ENCODE measurements at places on chromosomes 2 and 18.

DNA sequence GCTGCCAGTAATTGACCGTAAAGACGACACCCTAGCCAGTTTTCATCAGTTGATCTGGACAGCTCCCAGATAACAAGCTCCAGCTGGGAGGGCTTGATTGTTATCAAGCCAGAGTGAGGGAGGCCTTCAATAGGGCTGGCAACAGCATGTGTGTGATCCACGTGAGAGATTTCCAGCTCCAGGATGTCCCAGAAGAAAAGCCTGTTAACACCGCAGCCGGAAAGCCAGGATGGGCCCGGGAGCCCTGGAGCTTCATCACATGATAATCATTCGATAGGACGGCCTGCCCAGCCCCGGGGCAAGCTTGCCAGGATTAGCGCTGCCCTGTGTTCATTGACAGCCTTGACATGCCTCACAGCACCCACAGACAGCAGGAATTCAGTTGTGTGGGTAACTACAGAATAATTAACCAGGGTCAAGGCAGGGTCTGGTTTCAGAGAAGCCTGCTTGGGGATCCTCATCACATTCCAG, 182.5 kb downstream of the C1D start:
- no peak for DNase-seq

DNA sequence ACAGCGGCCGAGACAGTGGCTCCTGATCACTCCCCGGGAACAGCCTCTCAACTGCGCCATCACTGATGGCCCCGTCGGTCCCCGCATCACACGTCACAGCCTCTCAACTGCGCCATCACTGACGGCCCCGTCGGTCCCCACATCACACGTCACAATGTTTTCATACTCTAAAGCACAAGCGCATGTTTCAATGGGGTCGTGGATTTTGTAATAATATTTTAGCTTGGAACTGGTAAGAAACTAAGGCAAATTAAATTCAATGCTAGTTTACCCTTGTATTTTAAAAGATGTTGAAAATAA, 44.2 kb upstream of the CTDP1 start:
- DNase-seq = no peak

- no peak for DNase-seq
Observed at GRCh38 chr2:200095436-200095835, 140.1 kb downstream of the MAIP1 start.

- no peak for DNase-seq
Observed at GRCh38 chr2:146579147-146579930, 1265.5 kb upstream of the ACVR2A start.

- DNase-seq = no peak
Observed at GRCh38 chr2:48749291-48750127, 6.0 kb downstream of the LHCGR start.

- no peak for DNase-seq
Observed at GRCh38 chr2:85584354-85584856, at the start of gene VAMP5. TSS of gene VAMP5 (plus strand) at chr2:85584431. CDS start at chr2:85584491, 60 bp downstream.

DNA sequence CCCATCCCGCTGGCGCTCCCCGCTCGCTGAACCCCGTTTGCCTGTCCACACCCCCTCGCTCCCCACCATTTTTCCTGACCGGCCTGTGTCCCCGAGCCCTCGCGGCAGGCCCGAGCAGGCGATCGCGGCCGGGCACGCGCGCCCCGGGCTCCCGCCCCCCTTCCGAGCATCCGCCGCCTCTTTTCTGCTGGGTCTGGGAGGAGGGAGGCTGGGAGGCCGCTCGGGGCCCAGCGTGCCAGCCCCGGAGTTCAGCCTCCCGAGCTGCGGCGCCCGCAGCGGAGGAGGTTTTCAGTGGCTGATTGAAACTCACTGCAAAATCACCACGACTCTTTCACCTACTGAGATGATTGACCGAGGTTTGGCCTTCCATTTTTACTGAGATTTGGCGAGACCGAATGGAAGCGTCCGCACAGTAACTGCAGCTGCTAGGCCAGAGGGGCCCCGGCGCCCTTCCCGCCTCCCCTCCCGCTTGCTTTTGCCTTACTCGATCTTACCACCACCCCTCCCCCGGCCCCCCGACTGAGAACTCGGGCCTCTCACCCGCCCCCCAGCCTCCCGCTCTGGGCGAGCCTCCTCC, 4.8 kb downstream of the SOX11 start:
- DNase-seq = no peak

GRCh38 chr18:37537868-37538525, 27.6 kb downstream of the CELF4 start:
- no peak for DNase-seq

- DNase-seq = no peak
Observed at GRCh38 chr2:172783165-172783898, 47.7 kb downstream of the RAPGEF4 start.

DNA sequence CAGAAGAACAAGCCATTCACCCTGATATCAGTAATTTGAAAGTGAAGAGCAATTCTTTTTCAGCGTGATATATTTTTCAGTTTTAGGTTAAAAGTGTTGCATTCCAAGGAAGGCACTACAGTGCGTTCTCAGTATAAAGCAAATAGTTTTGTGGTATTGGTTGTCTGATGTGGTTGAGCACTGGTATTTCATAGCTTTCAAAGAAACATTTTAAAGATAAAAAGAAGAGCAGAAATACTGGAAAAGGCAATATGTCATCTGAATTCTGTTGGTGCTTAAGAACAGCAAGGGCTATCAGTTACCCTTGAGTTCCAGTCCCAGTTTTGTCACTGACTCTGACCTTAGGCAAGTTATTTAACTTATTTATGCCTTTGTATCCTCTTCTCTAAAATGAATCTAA, 191.6 kb downstream of the BABAM2 start:
- DNase-seq = no peak

- DNase-seq = no peak
Observed at GRCh38 chr18:446941-447560, 53.5 kb downstream of the COLEC12 start.

DNA sequence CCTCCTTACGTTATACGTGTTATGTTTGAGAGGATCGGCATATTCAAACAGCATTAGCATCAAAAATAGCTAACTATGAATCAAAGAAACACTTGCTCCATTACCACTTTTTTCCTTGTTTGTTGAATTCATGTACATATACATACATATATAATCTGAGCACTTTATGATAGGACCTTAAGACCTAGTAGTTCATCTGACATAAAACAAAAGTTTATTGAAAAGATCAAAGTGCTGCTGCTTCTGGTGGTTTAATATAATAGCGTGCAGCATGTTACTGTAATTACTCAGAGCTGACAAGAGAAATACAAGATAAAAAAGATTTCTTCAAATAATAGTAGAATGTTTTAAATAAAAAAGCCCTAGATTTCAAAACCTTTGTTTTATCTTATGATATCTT, 1850.9 kb upstream of the LRRTM1 start:
- DNase-seq = no peak

DNA sequence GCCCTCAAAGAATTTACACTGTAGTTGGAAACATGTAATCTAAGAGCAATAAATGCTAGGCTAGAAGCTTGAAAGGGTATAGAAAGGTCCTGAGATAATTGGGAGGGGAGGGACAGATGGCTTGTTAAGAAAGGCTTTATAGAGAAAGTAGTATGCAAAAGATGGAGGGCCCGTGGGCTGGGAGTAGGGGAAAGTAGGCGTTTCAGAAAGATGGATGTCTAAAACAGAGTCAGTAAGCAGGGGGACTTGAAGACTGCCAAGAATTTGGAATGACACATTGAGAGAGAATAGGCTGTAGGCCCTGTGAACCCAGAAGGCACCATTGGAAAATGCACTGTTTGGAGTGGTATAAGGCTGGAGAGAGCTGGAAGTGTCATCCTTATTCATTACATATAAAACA, 822 bp downstream of the PSMG2 start:
- no peak for DNase-seq

DNA sequence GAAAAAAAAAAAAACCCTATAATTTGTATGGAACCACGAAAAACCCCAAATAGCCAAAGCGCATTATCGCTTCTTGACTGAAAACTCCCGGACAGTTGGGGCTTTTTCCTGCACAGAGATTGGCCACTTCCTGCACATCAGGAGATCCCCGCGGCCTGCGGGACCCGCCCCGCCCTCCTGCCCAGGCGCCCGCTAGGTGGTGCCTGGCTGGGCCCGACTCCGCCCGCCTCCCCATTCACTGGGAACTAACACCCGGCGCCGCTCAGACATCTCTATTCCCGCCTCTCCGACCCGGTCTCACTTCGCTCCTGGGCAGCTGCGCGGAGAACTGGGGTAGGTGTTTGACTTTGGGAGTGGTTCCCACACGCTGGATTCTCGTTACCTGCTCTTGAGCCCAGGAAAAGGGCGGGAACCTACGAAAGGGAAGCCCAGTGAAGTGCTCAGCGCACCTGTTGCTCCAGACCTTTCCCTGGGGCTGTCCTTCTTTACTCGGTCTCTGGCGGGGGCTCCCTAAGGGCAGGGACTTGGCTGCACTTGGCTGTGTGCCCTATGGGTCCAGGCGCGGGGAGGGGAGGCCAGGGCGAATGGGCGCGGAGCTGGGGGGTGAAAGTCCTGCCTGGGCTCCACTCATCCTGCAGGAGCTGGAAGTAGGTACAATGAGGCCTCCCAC, at the start of gene HMSD:
Gene HMSD (plus strand): TSS at position 234 of the 670 bp plus-strand sequence. CDS start 4,155 bp downstream, outside the sequence.
- no peak for DNase-seq

DNA sequence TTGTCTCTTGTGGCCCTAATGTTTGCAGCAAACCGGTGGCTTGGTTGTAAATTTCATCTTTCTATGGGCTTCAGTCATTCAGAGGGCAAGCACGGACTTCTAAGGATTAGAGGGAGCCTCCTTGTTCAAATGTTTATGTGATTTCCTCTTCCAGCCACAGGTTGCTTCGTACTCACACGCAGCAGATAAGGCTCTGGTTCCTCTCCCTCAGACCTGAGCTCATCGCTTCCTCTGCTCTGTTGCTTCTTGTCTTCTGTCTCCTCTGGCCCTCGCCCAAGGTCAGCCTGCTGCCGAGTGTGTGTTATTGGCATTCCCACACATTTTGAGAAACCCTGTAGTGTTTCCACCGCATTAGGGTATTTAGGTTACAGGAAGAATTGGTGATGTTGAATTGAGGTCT, 44.0 kb downstream of the MYL12B start:
- no peak for DNase-seq

DNA sequence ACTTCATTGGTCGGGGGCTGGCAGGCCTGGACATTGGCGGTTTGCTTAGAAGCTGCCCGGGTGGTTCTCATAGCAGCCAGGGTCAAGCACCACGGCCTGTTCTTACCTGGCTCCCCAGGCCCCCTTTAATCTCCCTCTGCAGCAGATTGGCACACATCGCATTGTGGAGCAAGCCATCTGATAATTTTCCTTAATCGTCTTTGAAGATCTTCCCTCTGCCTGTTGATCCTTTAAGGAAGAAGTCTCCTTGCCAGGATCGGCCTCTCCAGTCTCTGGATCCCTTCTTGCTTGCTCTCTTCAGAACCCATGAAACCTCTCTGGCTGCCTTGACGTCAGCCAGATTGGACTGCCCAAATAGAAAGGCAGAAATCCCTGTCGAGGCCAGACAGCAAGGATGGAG, 75.8 kb downstream of the NEDD4L start:
- DNase-seq = no peak

DNA sequence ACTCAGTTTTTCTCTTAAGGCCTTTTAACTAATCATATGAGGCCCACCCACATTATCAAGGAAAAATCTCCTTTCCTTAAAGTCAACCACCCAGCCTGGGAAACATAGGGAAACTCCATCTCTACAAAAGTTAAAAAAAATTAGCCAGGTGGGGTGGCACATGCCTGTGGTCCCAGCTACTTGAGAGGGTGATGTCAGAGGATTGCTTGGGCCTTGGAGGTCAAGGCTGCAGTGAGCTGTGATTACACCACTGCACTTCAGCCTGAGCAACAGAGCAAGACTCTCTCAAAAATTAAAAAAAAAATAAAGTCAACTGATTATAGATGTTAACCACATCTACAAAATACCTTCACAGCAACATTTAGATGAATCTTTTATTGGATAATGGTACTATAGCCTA, 5.8 kb downstream of the DPYSL5 start:
- no peak for DNase-seq

DNA sequence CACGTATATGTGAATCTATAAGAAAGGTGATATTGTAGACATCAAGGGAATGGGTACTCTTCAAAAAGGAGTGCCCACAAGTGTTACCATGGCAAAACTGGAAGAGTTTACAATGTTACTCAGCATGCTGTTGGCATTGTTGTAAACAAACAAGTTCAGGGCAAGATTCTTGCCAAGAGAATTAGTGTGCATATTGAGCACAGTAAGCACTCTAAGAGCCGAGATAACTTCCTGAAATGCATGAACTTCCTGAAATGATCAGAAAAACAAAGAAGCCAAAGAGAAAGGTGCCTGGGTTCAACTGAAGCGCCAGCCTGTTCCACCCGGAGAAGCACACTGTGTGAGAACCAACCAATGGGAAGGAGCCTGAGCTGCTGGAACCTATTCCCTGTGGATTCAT, 101.0 kb downstream of the HS6ST1 start:
- DNase-seq = no peak

DNA sequence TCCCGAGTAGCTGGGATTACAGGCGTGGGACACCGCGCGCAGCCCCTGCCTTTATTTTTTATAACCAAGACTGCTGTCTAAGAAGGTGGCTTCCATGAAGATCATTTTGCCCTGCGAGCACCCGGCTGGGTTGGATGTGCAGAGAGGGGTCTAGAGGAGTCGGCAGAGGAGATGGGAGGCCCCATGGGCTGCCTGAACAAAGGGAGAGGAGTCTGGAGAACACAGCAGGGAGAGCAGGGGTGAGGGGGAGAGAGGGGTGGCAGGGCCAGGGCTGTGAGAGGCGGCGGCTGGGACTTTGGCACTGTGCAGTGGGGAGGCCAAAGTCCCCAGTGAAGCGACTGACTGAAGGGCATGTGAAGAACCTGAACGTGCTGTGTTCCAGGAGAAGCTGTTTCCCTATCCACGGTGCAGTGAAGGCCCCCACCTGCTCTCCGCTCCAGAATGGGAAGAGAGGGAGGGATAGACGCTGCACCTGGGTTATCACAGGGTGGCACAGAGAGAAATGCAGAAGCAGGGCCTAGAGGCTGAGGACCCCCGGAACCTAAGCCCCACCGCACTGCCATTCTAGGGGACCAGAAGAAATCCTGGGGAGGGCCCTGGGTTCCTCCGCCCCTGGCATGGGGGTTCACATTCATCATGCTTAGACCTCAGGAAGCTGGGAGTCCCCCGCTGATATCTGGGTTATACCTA, 24.8 kb upstream of the FOSL2 start:
- DNase-seq = no peak

- DNase-seq = no peak
Observed at GRCh38 chr2:46806526-46806925, 109.1 kb downstream of the MCFD2 start.

- no peak for DNase-seq
Observed at GRCh38 chr2:233350708-233351107, 3.6 kb upstream of the DGKD start.

DNA sequence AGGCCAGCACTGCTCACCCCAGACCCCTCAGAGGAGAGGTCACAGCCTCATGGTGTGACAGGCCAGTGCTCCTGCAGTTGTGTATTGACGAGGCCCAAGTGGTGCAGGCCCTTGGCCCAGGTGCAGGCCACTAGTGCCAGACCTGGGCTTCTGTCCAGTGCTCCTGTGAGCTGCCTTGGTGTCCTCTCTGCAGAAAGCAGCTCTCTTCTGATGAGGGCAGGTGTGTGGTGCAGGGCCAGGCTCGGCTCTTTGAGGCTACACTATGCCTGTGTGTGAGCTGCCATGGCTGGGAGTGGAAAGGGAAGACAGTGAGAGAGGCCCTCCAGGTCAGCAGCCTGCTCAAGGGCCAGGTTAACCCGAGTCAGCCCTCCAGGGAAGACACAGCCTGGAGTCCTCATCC, 17.1 kb downstream of the EHD3 start:
- DNase-seq = no peak

GRCh38 chr2:70982971-70983370, 4.5 kb downstream of the ANKRD53 start:
- DNase-seq = no peak
